Heart right ventricle (tissue), 16 donors: ENCODE measurements at places on chromosomes 16 and 17. TPM values are rescaled to one million over a fixed set of nuclear protein-coding genes. Genes with fewer than 3 reads are reported as not detected.
A peak's percentile ranks its signal among the peaks of the same experiment; 100 is the strongest.

- DNase-seq, result no peak
Observed at GRCh38 chr17:596763-597644, 117.6 kb downstream of the VPS53 start.

- no peak for DNase-seq
Observed at GRCh38 chr16:1987198-1987597, 2.6 kb upstream of the SYNGR3 start.

DNA sequence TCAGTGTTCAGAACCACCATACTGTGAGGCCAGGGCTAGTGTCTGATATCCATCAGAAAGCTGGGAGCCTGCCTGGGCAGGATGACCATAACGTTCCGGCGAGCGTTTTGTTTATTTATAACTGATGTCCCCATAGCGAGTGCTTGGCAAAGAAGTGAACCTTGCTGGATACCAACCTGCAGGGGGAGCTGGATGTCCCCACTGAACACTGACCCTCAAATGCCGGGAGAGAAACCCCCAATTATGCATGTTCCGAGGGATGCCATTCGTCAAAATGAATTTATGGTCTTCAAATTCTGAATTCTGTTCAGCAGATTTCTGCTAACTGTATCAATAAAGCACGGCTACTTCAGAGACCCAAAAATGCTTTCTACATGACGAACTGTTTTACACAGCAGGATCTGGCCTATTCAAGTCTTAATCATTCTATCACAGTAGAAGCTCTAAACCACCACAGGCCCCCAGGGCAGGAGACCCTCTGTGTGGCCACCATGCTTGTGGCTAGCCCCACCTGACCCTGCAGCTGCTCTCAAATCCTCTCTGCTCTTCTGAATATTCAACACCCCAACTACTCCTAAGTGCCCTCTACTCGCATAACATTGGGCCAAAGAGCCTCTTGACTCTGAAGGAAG lies 15.2 kb downstream of the MED24 start:
- peak; percentile 54 for DNase-seq

GRCh38 chr16:53947642-53948041 lies 243.7 kb downstream of the FTO start:
- DNase-seq, result no peak

DNA sequence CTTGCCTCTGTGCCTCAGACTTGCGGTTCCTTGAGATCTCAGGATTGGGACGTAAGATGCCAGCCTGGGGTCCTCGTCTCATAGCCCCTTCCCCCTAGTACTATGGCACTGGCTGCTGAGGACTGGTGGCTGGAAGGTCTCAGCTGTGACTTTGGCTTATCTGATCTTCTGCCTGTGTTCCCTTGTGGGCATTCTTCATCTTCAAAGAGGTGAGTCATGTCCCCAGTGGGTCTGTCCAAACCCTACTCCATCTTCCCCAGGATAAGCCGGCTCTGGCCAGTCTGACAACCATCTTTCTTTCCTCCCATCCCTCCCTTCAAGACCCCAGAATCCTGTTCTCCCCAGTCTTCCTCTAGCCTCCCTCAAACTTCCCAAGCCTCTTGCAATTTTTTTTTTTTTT lies 3.6 kb downstream of the CD19 start:
- no peak for DNase-seq

The SRCIN1 gene
- 1.2 TPM for polyA plus RNA-seq

The ABI3 gene
- polyA plus RNA-seq, result 6.2 TPM
